Endothelial cell (in vitro differentiated cells): ENCODE measurements at places on chromosomes 6 and 20.
A peak's percentile ranks its signal among the peaks of the same experiment; 100 is the strongest.

GRCh38 chr6:25713824-25714223 is 40.7 kb upstream of the SLC17A4 start:
- DNase-seq, result no peak
- no peak overlapping the region for H3K4me3 ChIP-seq
- no peaks in the 10 kb centered on the region for H3K27me3 ChIP-seq
- H3K36me3 ChIP-seq, result no peaks in the 10 kb centered on the region
- H3K27ac ChIP-seq, result no peak overlapping the region

DNA sequence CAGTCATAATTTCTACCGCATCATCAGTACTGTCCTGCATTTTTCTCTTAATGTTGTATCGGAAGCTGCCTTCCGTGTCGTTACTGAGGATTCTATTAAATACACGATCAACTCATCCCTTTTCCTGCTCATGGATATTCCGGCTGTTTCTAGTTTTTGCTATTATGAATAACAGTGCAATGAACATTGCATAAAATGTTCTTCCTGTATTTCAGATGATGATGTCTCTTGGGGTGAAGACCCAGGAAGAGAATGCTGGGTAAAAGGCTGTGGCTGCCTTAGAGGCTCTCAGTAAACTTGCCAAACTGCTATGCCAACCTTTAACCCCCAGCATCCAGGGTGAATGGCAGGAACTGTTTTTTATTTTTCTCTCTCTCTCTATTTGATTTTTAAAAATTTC is 24.1 kb upstream of the EPB41L1 start:
- DNase-seq, result no peak
- no peaks in the 10 kb centered on the region for H3K4me1 ChIP-seq
- no peaks in the 10 kb centered on the region for H3K36me3 ChIP-seq
- H3K27me3 ChIP-seq, result no peaks in the 10 kb centered on the region

DNA sequence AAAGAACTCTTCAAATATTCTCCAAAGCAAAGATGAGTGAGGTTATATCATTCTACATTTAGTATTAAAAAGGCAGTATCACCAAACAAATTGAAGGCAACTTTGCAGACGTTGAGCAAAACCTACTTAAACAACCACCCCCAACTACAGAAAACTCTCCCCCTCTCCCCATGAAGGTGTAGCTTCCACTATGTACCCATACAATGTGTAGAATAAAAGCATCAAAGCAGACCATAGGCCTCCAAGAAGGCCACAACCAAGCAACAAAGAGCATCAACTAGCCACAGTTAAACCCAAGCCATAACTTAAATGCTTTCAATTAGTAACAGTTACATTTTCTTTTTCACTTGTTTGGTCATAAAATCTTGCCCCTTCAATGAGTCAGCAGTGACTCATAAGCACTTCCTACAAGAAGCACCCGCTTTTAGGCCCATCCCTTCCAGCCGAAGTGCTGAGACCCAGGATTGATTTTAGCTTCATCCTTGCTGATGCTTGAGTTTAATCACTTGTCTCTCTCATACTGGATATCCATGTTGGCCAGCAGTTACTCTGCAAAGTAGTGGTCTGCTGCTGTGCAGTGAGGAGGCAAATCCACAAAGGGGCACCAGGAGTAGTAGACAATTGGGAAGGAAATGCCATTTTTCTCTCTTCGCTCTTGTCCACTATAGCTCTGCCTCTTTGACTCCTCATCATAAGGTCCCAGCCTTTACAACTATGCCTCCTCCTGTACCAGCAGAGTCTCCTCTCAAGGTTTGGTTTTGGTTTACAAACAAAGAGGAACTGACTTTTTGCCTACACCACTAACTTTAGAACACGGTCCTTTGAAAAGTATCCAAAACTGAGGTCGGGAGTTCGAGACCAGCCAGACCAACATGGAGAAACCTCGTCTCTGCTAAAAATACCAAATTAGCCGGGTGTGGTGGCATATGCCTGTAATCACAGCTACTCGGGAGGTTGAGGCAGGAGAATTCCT is 8.4 kb upstream of the NUP153 start:
- H3K4me3 ChIP-seq, result no peak overlapping the region
- no peak overlapping the region for H3K27ac ChIP-seq
- H3K4me1 ChIP-seq, result no peaks in the 10 kb centered on the region
- H3K27me3 ChIP-seq, result no peaks in the 10 kb centered on the region

- peak; percentile 45 for DNase-seq
- no peaks in the 10 kb centered on the region for H3K27me3 ChIP-seq
- H3K36me3 ChIP-seq, result no peaks in the 10 kb centered on the region
- H3K4me3 ChIP-seq, result no peak overlapping the region
- H3K4me1 ChIP-seq, result peaks cover 3% of the 10 kb centered on the region
- H3K27ac ChIP-seq, result no peak overlapping the region
These were observed 28.2 kb downstream of the CGA start for GRCh38 chr6:87066449-87067333.

GRCh38 chr6:104617591-104617990 is 242.1 kb downstream of the HACE1 start:
- H3K27ac ChIP-seq, result no peak overlapping the region
- H3K27me3 ChIP-seq, result no peaks in the 10 kb centered on the region
- H3K4me3 ChIP-seq, result no peak overlapping the region
- H3K36me3 ChIP-seq, result no peaks in the 10 kb centered on the region

DNA sequence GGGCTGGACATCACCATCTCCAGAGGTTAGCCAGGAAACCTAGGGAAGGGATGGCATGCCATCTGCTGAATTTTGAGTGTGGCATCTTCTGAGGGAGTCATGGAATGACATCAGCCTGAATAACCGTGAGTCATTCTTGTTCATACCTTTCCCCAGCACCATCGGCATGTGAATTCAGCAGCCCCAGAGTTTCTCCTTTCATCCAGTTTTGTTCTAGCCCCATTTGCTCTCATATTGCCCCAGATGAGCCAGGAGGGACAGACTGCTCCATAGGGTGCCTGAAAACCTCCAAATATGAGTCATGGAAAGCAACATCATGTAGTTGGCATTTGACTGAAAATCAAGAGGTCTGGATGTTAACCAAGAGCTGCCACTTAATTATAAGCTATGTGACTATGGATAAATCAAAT is 219.2 kb upstream of the SGK1 start:
- DNase-seq, result no peak
- H3K4me1 ChIP-seq, result peaks cover 15% of the 10 kb centered on the region
- no peak overlapping the region for H3K4me3 ChIP-seq
